Ovary (tissue), 10 donors: ENCODE measurements at places on chromosomes 6 and 20.

DNA sequence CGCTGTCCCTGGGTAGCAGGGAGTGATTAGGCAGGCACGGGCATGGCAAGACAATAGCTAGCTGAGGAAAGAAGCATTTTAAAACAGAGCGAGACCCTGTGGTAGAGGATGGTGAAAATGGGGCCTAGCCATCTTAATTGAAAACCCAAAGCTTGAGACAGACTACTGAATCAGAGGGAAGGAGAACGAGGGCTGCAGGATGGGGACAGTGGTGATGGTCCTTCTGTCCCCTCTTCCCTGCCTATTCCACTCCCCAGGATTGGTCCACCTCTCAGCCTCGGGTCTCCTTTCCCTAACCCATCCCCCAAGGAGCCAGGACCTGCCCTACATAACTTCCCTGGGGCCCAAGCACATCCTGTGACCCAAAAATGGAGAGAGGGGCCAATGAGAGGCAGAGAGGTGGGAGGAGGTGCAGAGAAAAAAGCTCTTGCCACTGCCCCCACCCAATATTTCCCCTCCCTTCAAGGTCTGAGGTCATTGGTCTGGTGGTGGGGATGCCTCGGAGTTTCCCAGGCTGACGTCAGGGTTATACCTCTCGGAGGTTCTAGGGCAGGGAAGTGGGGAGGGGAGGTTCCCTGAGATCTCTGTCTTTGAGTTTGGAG, 884 bp upstream of the CUTA start:
- H3K27ac ChIP-seq: peak overlapping the region; percentile 91
- no peak for DNase-seq
- no peaks in the 10 kb centered on the region for H3K27me3 ChIP-seq
- H3K36me3 ChIP-seq: no peaks in the 10 kb centered on the region
- H3K4me3 ChIP-seq: peak overlapping the region; percentile 34
- H3K4me1 ChIP-seq: peaks cover 5% of the 10 kb centered on the region

DNA sequence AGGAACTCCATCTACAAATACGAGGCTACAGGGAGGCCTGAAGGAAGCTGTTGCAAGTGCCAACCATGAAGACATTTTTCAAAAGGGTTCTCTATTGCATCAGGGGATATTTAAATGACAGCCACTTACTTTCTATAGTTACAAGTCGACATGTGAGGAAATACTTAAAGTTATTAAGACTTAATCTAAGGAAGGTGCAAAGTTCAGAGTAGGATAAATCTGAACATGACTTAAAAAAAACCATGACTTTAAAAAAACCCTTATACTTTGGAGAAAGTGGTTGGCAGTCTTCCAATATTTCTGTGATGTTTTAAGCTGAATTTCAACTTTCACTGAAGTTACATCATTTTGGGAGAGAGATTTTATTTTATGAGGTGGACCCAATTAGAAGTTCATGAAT, 56.3 kb upstream of the EMILIN3 start:
- no peaks in the 10 kb centered on the region for H3K4me1 ChIP-seq
- H3K27me3 ChIP-seq: no peaks in the 10 kb centered on the region
- no peak overlapping the region for H3K4me3 ChIP-seq
- no peak overlapping the region for H3K27ac ChIP-seq

DNA sequence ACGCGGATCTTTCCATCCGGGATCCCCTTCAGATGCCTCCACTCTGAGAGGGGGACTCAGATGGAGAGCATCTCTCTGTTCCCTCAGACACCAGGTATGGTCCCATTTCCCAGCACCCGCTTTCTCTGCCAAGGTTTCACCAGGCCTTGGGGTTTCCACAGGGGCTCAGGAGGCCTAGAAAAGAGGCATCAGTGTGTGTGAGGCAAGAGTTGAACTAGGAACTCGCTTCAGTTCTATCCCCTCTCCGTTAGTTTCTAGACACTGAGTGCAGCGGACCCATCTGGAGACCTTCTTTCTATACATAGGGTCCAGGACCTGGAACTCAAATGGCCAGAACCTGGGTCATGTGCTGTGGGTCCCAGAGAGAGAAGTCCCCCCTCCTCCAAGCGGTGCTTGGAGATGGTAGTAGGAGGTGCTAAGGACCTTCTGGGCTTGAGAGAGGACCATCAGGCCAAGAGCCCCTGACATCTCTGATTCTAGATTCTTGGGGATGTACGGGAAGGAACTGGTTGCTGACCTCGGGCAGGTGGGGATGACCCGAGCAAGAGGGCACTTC, 2.1 kb downstream of the SLC12A5 start:
- DNase-seq: no peak
- no peak overlapping the region for H3K4me3 ChIP-seq
- H3K27me3 ChIP-seq: no peaks in the 10 kb centered on the region
- no peaks in the 10 kb centered on the region for H3K36me3 ChIP-seq
- H3K4me1 ChIP-seq: no peaks in the 10 kb centered on the region

- H3K27ac ChIP-seq: no peak overlapping the region
- H3K36me3 ChIP-seq: no peaks in the 10 kb centered on the region
- no peaks in the 10 kb centered on the region for H3K27me3 ChIP-seq
- no peaks in the 10 kb centered on the region for H3K4me1 ChIP-seq
These were observed 9.1 kb downstream of the KIZ start for GRCh38 chr20:21134883-21135493.

GRCh38 chr6:90224196-90224595, 72.4 kb downstream of the BACH2 start:
- H3K4me3 ChIP-seq: no peak overlapping the region
- no peaks in the 10 kb centered on the region for H3K27me3 ChIP-seq
- H3K4me1 ChIP-seq: peaks cover 5% of the 10 kb centered on the region
- no peak for DNase-seq
- H3K27ac ChIP-seq: no peak overlapping the region
- no peaks in the 10 kb centered on the region for H3K36me3 ChIP-seq

DNA sequence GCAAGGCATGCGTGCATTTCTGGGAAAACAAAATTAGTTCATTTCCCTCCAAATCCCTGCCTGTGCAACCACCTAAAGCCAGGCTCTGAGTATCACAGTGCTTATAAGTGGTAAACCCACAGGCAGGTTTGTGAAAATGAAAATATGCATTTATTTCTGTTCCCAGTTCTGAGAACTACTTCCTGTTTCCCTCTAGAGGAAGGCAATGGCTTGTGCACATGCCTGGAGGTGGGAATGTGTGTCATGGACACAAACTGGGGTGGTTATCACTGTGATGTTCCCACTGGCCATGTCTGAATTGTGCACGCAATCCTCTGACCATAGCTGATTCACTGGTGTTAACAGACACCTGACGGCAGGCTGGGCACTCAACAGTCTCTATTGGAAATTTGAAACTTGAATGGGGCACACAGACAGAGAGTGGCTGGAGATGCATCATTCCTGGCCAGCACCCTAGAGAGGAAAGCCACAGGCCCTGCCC, 26.3 kb downstream of the FAM110A start:
- no peaks in the 10 kb centered on the region for H3K36me3 ChIP-seq
- DNase-seq: no peak
- H3K27me3 ChIP-seq: no peaks in the 10 kb centered on the region
- H3K4me3 ChIP-seq: no peak overlapping the region
- H3K4me1 ChIP-seq: no peaks in the 10 kb centered on the region
- no peak overlapping the region for H3K27ac ChIP-seq

DNA sequence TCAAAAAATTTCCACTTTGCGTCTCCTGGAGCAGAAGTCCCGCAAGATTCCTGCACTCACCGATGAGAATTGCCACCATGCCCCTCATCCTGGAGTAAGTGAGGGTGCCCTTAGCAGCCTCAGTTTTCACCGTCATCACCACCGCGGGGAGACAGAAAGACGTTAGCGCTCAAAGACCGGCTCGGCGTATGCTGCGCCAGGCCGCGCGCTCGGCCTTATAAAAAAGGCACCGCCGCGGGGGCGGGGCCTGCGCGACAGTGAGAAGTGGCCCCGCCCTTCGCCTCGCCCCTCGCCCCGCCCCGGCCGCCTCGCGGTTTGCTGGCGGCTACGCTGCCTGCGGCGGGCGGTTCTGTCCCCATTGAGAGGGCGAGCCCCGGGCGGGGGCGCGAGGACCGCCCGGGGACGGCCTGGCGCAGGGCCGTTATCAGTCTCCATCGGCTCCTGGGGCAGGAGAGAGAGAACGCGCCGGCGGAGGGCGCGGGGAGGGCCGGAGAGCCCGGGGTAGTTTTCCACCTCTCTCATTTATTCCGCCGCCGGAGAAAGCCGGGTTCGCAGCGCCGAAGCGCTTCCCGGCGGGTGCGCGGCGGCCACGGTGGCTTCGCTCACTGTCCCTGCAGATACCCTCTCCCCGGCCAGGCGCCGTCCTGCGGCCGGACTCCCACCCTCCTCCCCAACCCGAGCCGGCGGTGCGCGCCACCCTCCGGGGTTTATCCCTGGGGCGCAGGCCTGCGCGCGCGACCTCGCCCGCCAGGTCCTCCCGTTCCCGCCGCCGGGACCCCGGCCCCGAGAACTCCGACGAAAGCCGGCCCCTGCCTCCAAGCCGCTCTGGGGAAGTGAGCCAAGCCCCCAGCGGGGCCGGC, 122.5 kb upstream of the SLC2A12 start:
- H3K27me3 ChIP-seq: no peaks in the 10 kb centered on the region
- peak overlapping the region; percentile 86 for H3K4me3 ChIP-seq
- DNase-seq: peak; percentile 97
- no peaks in the 10 kb centered on the region for H3K36me3 ChIP-seq
- peaks cover 7% of the 10 kb centered on the region for H3K4me1 ChIP-seq

DNA sequence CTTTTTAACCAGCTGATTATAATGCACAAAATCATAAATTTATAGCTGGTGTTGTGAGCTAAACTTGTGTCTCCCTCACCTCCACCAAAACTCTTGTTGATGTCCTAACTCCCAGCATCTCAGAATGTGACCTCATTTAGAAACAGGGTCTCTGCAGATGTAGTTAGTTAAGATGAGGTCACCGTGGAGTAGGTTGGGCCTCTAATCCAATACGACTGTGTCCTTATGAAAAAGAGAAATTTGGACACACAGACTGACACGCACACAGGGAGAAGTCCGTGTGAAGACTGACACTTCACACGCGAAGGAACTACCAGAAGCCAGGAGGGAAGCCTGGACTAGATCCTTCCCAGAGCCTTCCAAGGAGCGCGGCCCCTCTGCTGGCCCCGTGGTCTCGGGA, 46.5 kb downstream of the TRAM2 start:
- DNase-seq: no peak
- H3K4me3 ChIP-seq: no peak overlapping the region
- H3K36me3 ChIP-seq: no peaks in the 10 kb centered on the region
- no peaks in the 10 kb centered on the region for H3K27me3 ChIP-seq
- peaks cover 4% of the 10 kb centered on the region for H3K4me1 ChIP-seq
- H3K27ac ChIP-seq: no peak overlapping the region

GRCh38 chr6:110664933-110665332, 150.3 kb downstream of the CDK19 start:
- no peak for DNase-seq
- no peaks in the 10 kb centered on the region for H3K27me3 ChIP-seq
- H3K4me3 ChIP-seq: no peak overlapping the region
- no peaks in the 10 kb centered on the region for H3K4me1 ChIP-seq
- no peak overlapping the region for H3K27ac ChIP-seq
- no peaks in the 10 kb centered on the region for H3K36me3 ChIP-seq

GRCh38 chr6:112690497-112691202, 343.5 kb downstream of the RFPL4B start:
- H3K27ac ChIP-seq: no peak overlapping the region
- H3K36me3 ChIP-seq: no peaks in the 10 kb centered on the region
- DNase-seq: no peak
- H3K4me3 ChIP-seq: no peak overlapping the region
- H3K4me1 ChIP-seq: no peaks in the 10 kb centered on the region

DNA sequence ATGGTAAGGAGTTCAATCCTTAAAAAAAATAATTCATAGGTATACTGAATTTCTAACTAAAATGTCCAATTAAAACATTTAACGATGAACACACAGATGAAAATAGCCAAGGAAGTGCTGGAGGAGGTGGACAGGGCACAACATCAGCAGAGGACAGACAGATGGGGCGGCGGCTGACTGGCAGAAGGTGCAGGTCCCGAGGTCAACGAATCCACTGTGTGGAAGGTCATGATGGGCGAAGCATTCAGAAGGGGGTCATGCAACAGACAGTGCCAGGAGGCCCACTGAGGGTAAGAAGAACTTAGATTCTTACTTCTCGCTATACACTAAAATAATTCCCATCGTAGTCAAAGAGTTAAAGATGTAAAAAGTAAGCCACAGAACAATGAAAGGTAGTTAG, 34.2 kb upstream of the FRMD1 start:
- no peaks in the 10 kb centered on the region for H3K4me1 ChIP-seq
- no peak overlapping the region for H3K27ac ChIP-seq

DNA sequence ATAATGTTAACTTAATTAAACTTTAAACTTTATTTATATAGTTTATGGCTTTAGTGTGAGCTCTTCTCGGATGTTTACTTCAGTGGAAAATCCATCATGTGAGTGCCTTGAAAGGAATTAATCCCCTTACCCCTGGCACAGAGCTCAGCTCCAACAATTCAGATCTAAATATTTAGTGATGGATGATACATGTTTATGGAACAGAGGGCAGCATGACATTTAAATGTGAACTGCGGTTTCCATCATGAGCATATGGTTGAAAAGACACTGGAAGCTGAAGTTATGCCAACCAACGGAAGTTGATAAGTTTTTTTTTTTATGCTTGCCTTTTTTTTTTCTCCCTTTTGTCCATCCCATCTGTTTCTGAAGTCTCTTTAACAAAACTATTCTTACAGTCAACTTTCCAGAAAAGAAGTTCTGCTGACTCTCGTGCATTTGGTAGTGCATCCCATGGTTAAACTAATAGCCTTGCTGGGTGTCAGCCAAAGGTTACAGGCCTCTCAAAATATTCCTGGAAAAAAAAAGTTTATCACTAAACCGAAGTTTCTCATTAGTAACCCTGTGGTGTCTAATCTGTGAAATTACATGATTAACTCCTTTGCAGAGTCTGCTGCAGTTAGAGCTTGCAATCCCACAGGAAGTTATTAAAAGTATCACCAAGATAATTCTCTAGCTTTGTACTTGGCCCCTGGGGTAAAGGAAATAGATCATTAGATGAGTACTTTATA, 243.9 kb upstream of the TCF21 start:
- H3K27me3 ChIP-seq: no peaks in the 10 kb centered on the region
- H3K27ac ChIP-seq: no peak overlapping the region
- no peaks in the 10 kb centered on the region for H3K36me3 ChIP-seq
- peaks cover 3% of the 10 kb centered on the region for H3K4me1 ChIP-seq
- DNase-seq: peak; percentile 64
- H3K4me3 ChIP-seq: no peak overlapping the region

GRCh38 chr20:51391926-51392325, 150.6 kb downstream of the NFATC2 start:
- DNase-seq: no peak
- no peak overlapping the region for H3K27ac ChIP-seq
- no peak overlapping the region for H3K4me3 ChIP-seq

GRCh38 chr6:142700032-142700431, 244.9 kb downstream of the HIVEP2 start:
- H3K27ac ChIP-seq: no peak overlapping the region
- DNase-seq: no peak
- no peaks in the 10 kb centered on the region for H3K36me3 ChIP-seq

GRCh38 chr6:69693762-69694161, 103.0 kb downstream of the LMBRD1 start:
- H3K4me1 ChIP-seq: no peaks in the 10 kb centered on the region
- H3K27me3 ChIP-seq: no peaks in the 10 kb centered on the region
- no peaks in the 10 kb centered on the region for H3K36me3 ChIP-seq
- no peak overlapping the region for H3K27ac ChIP-seq
- DNase-seq: no peak

GRCh38 chr20:4217349-4217841, 202.0 kb upstream of the RNF24 start:
- H3K4me3 ChIP-seq: no peak overlapping the region
- H3K27ac ChIP-seq: no peak overlapping the region
- H3K4me1 ChIP-seq: peaks cover 5% of the 10 kb centered on the region
- DNase-seq: no peak
- no peaks in the 10 kb centered on the region for H3K36me3 ChIP-seq

GRCh38 chr6:164344801-164345291, 930.3 kb downstream of the QKI start:
- no peaks in the 10 kb centered on the region for H3K27me3 ChIP-seq
- no peaks in the 10 kb centered on the region for H3K4me1 ChIP-seq
- H3K27ac ChIP-seq: no peak overlapping the region
- H3K36me3 ChIP-seq: no peaks in the 10 kb centered on the region
